Hepatocyte (in vitro differentiated cells): ENCODE measurements at places on chromosomes 4 and X. TPM values are rescaled to one million over a fixed set of nuclear protein-coding genes. Genes with fewer than 3 reads are reported as not detected.

Gene EPHA5
- total RNA-seq = 0.63 and 0.84 TPM in 2 replicates

Gene PITX2
- total RNA-seq = 80.5 and 99.2 TPM in 2 replicates

Gene FRMD7
- total RNA-seq = not detected in 2 replicates

Gene MECP2
- 18.1 and 18.3 TPM in 2 replicates for total RNA-seq

Gene XAGE1A
- not detected in 2 replicates for total RNA-seq

Gene PRKG2
- 16.6 and 17.4 TPM in 2 replicates for total RNA-seq

Gene SYAP1
- total RNA-seq = 57.8 and 59.7 TPM in 2 replicates

Gene MMRN1
- total RNA-seq = 0.60 and 1.4 TPM in 2 replicates

Gene CABS1
- not detected in 2 replicates for total RNA-seq

Gene NPNT
- 198 and 228 TPM in 2 replicates for total RNA-seq

Gene CTAG2
- total RNA-seq = not detected in 2 replicates

Gene HOPX
- 17.7 and 20.8 TPM in 2 replicates for total RNA-seq

Gene PF4V1
- total RNA-seq = not detected in 2 replicates

Gene RGN
- total RNA-seq = 105 and 108 TPM in 2 replicates

Gene LAS1L
- 13.2 and 14.1 TPM in 2 replicates for total RNA-seq

Gene GRPR
- 3.7 and 6.1 TPM in 2 replicates for total RNA-seq

Gene GPC3
- 860 and 874 TPM in 2 replicates for total RNA-seq

Gene ADH1C
- 9.2 and 13.7 TPM in 2 replicates for total RNA-seq

Gene STATH
- not detected in 2 replicates for total RNA-seq

Gene LRCH2
- total RNA-seq = 22.5 and 26.2 TPM in 2 replicates

Gene CCDC149
- 8.3 and 13.3 TPM in 2 replicates for total RNA-seq

Gene WDR17
- 1.1 and 3.1 TPM in 2 replicates for total RNA-seq

Gene FAM47B
- not detected in 2 replicates for total RNA-seq

Gene GATB
- total RNA-seq = 19.4 and 26.9 TPM in 2 replicates

Gene IL21
- not detected in 2 replicates for total RNA-seq

Gene EVC2
- 3.6 and 4.2 TPM in 2 replicates for total RNA-seq

Gene WNK3
- total RNA-seq = 12.4 and 12.5 TPM in 2 replicates

Gene F9
- total RNA-seq = 8.0 and 13.0 TPM in 2 replicates

Gene TMPRSS11A
- 0.08 and 0.10 TPM in 2 replicates for total RNA-seq

Gene TMPRSS11E
- total RNA-seq = 1.3 and 1.8 TPM in 2 replicates

Gene MTMR8
- total RNA-seq = 1.9 and 2.8 TPM in 2 replicates

Gene FAM9C
- not detected in 2 replicates for total RNA-seq

Gene FREM3
- 0.20 and 0.23 TPM in 2 replicates for total RNA-seq

Gene SSX4B
- total RNA-seq = not detected in 2 replicates

Gene TMPRSS11B
- 0.17 TPM in 1 of 2 replicates, not detected in the other for total RNA-seq

Gene PABPC5
- total RNA-seq = 5.4 and 7.1 TPM in 2 replicates

Gene ERCC6L
- total RNA-seq = 1.5 and 2.5 TPM in 2 replicates

Gene GAGE2A
- not detected in 2 replicates for total RNA-seq

Gene SULT1E1
- total RNA-seq = 69.8 and 72.5 TPM in 2 replicates

Gene SPANXA1
- not detected in 2 replicates for total RNA-seq
